ENCODE measurements at places on chromosomes 2 and 18.
A peak's percentile ranks its signal among the peaks of the same experiment; 100 is the strongest.

GRCh38 chr2:169476459-169476858 lies 2.8 kb upstream of the BBS5 start:
- no peak for DNase-seq

DNA sequence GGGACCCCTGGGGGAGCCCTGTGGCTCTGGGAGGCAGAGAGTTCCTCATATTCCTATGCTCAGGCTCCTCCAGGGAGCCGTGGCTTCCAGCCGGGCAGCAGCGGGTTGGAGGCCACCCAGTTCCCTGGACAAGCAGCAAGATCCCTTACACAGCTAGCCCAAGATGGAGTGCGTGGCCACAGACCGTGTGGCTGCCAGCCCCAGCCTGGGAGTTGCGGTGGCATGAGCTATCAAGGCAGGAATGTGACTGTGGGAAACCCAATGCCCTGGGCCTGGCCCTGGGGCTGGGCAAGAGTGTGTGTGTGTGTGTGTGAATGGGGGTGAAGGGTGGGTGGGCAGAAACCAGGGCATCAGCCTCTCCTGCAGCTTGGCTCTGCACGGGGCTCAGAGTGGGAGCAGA lies 130.5 kb downstream of the DYSF start:
- no peak for DNase-seq

DNA sequence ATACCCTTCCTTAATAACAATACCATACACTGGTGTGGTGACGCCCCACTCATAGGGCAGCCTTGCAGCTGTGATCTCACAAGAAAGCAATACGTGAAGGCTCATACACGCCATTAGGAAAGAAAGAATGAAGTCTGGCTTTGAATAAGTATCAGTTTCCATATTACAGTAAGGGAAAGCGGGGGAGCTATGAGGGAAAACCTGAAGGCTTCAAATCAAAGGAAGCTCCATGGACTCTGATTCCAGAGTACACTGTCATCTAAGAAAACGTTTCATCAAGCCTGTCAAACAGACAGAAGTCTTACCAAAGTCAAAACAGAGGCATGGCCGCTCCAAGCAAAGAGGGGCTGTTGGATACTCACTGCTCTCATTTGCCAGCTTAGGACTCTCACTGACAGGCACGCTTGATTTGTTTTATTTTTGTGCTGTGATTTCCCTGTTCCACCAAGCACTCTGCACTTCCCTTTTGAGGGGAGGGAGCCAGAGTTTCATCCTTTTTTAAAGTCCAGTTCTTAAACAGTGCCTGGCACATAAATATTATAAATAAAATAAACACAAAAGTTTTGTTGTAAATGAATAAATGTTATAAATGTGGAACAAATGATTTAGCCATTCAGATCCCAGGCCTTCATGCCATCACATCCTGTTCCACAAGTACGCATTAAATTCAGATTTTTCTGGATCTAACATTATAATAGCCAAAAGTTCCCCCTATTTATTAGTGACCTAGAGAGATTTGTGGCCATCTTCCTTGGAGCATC lies 221.2 kb downstream of the PIEZO2 start:
- DNase-seq, result no peak

DNA sequence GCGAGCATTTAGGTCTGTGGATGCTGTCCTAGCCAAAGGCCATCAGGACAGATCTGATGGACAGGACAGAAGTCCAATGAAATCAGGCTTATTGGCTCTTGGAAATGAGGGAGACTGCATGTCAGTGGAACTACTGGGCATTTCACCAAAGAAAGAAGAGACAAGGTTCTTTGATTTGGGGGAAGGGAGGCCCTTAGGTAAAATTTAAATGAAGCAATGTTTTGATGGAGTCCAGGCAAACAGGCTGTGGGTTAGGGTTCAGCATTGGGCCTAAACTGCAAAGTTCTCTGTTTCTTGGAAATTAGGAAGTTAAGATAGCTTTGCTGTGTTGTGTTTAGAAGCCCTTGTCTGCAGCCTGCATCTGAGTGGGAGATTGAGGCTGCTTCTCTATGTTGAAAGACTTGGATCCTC lies 31.6 kb upstream of the RNF149 start:
- DNase-seq, result peak; percentile 40

- no peak for DNase-seq
Measured at GRCh38 chr2:172702451-172702850, 33.2 kb upstream of the RAPGEF4 start.

- no peak for DNase-seq
Measured at GRCh38 chr18:61891894-61892293, 913 bp downstream of the RNF152 start.

GRCh38 chr18:46916551-46917107 lies 678 bp downstream of the PIAS2 start:
- peak; percentile 32 for DNase-seq

DNA sequence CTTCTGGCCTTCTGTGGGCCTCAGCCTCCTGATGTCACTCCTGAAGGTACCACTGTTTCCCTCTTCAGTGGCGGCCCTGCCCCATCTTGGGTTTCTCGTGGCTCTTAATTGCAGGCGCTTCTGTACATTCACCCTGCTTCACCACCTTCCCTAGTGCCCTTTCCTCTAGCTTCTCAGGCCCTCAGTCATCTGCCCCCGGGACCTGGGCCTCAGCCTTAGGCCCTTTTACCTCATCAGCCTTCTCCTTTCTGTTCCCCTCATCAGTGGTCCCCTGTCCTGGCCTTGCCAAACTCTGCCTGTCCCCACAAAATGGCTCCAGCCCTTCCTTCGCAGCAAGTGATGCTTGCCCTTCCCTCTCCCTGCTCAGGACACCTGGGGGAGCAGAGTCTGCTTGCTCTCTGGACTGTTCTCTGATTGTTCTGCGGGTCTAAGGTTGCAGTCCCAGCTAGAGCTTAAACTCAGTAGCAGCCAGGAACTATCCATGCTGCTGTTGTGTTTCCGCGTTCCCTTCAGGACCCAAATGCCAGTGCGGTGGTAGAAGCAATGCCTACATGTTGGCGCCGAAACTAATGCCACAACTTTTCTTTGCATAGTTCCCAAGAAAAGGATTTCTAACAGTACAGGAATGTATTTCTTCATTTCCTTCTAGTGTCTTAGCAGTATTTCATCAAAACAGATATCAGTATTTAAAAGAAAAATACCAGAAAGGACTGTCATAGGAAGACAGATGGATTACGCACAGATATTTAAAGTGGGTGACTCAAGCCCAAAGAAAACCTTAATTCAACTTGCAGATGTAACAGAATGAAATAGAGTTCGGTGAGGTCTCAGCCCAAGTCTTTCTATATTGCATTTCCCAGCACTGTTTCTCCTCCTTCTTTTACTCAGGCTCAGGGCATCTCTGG lies 7.5 kb downstream of the ASB1 start:
- no peak for DNase-seq

GRCh38 chr2:26491563-26492167 lies 13.7 kb upstream of the OTOF start:
- no peak for DNase-seq

Data from KG1 (cell line).